ENCODE measurements at places on chromosomes 3 and 15.

DNA sequence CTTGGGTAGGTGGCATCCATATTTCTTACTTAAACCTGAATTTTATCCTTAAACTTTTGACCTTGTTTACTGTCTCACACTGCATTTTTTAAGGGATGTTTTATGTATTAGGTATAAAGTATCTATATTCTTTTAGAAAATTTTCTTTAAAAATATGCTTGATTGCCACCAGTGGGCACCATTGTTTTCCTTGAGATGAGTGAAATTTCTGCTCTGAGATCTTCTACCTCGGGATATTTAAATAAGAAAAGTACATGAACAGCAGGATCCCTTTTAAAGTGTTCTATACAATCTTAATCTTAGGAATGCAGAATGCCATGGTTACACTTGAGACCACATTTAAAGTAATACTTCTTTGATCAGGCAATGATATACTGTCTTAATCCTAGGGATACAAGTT, 108.7 kb downstream of the SLMAP start:
- no peak for DNase-seq

DNA sequence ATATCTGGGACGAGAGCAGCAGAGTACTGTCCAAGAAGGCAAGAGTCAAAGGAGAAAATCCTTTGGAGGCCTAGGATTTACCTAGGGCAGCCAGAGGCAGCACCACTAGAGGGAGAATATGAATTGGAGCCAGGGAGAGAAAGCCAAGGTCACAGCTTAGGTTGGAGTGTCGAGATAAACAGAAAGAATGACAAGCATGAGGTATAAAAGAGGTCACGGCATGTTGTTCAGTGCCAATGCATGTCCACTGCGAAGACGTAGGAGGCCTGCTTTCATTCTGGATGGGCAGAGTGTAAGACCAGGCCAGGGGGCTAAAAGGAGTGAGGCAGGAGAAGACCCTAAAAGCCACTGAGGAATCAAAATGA, 47.2 kb downstream of the THBS1 start:
- DNase-seq: no peak

DNA sequence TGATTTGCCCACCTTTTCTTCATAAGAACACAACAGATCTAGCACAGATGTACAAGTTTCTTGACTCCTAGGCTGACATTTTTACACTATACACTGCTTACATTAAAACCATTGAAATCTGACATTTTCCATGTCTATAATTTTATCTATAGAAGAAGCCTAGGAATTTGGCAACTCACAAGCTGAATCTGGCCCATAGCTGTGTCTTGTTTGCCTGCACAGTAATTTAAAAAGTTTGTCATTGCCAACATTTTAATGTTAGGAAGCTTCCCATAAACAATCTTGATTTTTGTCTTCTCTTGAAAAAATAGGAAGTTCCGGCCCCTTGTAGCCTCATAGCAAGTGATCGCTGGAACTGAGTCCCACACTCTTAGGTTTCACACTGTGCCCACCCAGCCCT, 394.6 kb upstream of the AZI2 start:
- DNase-seq: no peak

GRCh38 chr3:57150113-57150581, 15.0 kb downstream of the IL17RD start:
- DNase-seq: no peak

GRCh38 chr15:64455961-64456371, 4.4 kb upstream of the ZNF609 start:
- DNase-seq: no peak
